SHP77 treated with DMSO at 0.1 percent for 48 hours (cell line): ENCODE measurements at places on chromosomes 4 and X.

- no peak for DNase-seq
These were observed 842.8 kb upstream of the DIAPH2 start for GRCh38 chrX:95841863-95842262.

DNA sequence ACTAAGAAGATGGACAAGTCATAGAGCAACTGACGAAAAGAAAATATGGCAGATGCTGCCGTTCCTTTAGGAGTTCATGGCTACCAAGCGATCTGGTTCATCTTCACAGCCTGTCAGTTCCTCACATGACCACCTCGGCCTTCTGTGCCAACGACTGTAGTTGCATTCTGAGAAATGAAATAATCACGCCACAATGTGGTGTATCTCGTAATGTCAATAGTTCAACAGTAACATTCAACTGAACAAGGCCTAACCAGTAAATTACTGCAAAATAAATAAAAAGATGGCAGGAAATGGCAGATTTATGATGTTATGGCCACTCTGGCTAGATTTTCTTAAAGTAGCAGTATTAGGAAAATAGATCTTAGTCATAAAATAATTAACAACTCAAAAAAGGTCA is 4.4 kb downstream of the GPRIN3 start:
- DNase-seq, result peak; percentile 66

DNA sequence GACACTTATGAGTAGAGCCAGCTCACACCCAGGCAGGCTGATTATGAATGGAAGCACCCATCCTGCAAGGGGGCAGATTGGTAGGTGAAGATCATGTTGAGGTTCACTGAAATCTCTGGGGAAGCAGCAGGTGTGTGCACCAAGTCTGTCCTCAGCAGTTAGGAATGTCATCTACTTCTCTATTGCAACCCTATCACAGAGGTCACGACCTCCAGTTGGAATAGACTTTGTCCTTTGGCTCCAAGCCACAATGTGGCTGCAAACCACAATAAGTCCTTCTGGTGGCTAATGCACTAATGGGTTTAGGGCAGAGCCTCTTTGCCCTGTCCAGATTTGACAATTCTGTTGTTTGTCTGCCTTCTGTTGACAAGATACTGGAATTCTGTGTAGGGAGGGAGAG is 1056.7 kb downstream of the PCDH19 start:
- no peak for DNase-seq

DNA sequence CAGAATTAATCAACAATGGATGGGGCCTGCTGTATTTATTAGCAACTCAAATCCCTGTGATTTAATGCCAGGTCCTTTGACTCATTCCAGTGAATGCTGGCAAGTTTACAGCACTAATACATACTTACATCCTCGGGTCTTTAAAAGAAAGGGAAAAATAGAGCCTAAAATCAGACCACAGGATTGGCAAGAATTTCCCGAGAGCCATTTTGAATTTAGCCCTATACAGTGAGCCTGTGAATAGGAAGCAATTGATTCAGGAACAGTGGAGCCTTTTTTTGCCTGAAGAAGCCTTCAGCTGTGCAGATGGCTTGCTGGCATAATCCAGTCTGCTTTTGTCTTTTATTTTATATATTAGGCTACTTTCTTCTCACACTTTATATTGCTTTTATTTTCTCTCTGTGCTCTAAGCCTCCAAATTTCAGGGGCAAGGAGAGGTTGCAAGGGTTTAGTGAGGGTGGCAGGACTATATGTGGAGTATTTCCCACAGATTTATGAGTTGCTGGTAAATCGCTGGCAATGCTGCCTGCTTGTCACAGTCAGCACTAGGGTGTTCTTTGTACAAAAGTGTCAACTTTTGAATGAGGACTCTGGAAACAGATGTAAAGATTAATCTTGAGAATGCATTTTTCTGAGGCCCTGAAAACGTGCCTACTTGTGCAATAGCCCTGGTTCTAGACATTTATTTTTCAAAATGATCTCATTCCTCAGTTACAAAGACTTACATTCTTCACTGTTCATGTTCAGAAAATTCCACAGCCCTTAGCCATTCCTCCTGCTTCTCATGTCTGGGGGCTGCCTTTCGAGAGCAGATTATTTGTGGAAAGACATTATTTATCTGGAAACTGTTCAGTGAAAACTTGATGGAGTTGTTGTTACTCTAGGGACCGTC is 303.5 kb downstream of the SPRY1 start:
- no peak for DNase-seq

GRCh38 chrX:106220177-106220576 is 52.1 kb downstream of the PWWP3B start:
- no peak for DNase-seq
